NCI-H2081 treated with DMSO at 0.1 percent for 48 hours (cell line): ENCODE measurements at places on chromosomes 6 and 20.

GRCh38 chr6:155493694-155494143 lies 38.1 kb upstream of the NOX3 start:
- DNase-seq, result no peak

- DNase-seq, result no peak
Measured at GRCh38 chr20:20293691-20294385, 74.1 kb upstream of the INSM1 start.

- no peak for DNase-seq
Measured at GRCh38 chr6:14925025-14925698, 320.7 kb upstream of the JARID2 start.

DNA sequence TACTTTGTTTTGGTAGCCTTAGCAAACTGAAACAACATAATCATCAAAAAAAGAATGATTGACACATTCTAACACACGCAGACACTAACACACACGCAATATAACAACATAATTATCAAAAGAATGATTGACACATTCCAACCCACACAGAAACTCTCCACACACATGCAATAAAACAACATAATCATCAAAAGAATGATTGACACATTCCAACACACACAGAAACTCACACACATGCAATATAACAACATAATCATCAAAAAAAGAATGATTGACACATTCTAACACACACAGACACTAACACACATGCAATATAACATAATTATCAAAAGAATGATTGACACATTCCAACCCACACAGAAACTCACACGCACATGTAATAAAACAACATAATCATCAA lies 172.4 kb downstream of the THBS2 start:
- DNase-seq, result no peak

DNA sequence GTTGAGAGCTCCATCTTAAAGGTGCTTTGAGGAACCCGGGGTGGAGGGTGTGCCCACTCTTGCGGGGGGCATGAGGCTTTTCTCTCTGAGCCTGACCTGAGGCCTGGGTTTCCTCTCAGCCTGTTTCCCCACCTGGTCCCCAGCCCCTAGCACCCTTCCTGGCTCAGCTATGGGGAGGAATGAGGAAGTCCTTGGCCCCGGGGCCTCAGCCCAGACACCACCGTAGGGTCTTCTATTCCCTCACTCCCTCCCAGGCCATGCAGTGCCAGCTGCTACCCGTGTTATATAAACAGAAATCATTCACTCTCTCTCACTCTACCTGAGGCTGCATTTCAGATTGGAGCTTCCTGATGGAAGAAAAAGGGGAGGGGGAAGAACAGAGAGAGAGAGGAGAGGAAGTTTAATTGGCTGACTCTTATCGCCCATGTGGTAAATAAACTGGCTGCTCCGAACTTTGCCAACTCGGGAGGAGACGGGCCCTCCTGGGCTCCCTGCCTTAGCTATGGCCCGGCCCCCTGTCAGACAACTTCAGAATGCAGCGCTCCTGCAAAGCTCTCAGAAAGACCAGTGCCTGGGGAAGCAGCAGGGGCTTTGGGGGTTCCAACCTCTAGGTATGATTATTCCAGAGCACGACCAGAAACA lies 2.8 kb downstream of the CDH22 start:
- DNase-seq, result no peak
